ENCODE measurements at places on chromosomes 7 and 10.

DNA sequence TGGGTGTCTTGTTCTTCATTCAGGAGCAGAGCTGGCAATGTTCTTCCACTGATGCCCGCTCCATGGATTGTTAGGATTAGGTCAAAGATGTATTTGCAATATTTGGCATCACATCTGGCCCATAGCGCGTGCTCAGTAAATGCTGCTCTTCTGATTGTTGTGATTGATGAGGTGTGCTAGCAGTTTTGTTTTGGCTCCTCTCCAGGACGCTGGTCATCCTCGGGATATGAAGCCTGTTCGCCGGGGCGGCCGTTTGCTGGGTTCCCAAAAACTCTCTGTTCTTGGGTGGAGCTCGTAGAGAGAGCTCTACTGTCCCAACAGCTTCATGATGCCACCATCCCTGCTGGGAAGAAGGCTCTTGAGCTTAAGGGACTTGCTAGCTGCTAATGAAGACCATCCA lies 96.9 kb downstream of the XRCC2 start:
- DNase-seq = no peak

DNA sequence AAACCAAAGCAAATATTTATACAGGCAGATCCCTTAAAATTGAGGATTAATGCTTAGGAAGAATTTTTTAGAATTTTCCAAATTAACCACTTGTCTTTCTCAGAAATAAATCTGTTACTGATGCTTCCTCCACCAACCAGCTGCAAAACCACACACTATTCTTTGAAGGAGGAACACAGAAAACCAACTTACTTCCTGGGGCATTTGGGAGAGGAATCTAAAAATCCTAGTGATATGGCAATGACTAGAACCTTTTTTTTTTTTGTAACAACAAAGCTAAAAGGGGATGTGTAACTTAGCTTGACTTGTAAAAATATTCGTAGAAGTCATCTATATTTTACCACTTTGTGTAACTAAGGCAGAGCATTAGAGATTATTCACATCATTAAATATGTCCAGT lies 5.1 kb upstream of the TM9SF3 start:
- no peak for DNase-seq

GRCh38 chr10:52752801-52753445 lies 19.7 kb downstream of the MBL2 start:
- DNase-seq = no peak

DNA sequence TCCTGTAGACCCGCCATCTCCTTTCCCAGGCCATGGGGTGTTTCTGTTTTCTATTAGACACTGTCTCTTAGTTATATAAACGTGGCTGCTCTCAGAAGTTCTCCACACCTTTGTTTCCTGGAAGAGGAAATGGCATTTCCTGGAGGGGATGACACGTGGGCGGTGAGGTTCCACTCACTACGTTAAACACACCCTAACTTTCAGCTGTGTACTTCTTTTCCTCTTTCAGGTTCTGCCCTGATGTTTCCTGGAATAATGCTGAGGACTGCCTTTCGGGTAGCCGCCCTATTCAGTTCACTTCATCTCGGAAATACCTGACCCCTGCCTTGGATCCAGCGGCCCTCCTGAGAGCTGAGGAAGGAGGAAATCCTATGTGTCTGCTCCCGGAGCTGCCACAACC lies 3.4 kb upstream of the PRKCQ start:
- DNase-seq = no peak

DNA sequence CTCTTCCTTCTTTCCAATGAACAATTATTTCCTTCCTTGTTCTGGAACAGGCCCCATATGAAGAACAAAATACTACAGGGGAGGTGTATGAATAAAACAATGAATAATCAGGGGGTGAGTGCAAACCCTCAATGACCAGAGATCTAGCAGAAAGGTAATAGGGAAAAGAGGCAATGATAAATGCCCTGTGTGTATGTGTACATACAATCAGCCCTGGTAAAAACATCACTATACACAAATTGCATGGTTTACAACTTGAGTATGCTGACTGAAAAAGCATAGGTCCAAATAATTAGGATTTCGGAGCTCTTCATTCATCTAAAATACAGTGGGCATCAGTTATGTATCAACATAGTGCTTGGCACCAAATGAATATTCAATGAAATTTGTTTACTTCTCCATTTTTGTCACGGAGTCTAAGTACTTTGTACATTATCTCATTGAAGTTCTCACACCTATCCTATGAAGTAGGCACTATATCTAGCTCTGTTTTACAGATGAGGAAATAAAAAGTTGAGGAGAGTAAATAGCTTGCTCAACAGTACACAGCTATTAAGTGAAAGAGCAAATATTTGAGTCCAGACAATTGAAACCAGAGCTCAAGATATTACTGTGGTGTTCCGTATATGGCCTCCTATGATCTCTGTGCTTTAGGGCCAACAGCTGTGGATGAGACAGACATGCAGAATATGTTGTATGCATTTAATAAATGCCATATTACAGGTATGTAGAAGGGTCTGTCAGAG lies 1065.4 kb downstream of the SORCS3 start:
- DNase-seq = no peak

- no peak for DNase-seq
Measured at GRCh38 chr7:107056728-107057473, 12.4 kb downstream of the PRKAR2B start.
